ENCODE measurements at places on chromosomes 11 and 22. TPM values are rescaled to one million over a fixed set of nuclear protein-coding genes. Genes with fewer than 3 reads are reported as not detected.

CDCA5 gene
- total RNA-seq: 14.1 TPM

TCN1 gene
- total RNA-seq: 45.8 TPM

SELENOO gene
- 13.3 TPM for total RNA-seq

RASD2 gene
- total RNA-seq: 0.28 TPM

DNA sequence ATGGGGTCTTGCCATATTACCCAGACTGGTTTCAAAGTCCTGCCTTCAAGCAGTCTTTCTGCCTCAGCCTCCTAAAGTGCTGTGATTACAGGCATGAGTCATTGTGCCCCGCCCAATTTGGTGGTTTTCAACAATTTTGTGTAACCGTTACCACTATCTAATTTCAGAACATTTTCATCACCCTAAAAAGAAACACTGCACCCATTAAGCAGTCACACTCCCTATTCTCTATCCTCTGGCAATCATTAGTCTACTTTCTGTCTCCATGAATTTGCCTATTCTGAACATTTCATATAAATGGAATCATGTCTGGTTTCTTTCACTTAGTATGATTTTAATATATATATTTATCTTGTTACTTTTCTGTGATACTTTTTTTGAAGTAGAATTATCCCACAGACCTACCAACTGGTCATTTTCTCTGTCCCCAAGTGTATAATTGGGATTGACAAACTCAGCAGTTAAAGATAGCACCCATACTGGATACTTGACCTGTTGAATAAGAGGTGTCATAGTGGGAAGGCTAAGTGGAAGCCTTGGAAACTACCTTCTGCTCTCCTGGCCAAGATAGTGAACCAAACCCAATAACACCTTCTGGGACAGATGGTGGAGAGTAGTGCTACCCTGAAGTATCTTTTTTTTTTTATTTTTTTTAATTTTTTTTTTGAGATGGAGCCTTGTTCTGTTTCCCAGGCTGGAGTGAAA lies 64.8 kb downstream of the STIM1 start:
- peak; percentile 35 for ATAC-seq

- peak; percentile 3 for ATAC-seq
Measured at GRCh38 chr11:34208266-34209135, 103.1 kb downstream of the NAT10 start.

GRCh38 chr22:38201371-38201710 lies 453 bp upstream of the MAFF start:
- peak; percentile 0 for ATAC-seq

DNA sequence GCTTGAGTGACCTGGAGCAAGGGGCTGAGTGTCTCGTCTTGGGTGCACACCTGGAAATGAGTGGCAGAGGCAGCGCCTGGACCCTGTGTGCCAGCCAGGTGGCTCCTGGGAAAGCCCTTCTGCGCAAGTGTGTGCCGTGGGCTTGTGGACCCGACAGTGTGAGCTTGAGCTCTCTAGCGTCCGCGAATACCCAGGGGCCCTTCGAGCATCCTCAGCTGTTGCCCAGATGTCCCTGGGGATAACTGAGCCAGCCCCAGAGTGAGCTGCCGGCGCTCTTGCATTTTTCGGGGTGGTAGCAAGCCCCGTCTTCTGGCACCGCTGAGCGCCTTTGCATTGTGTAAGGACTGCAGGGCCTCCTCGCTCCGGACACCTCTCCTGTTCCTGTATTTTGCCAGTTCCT lies 399.2 kb downstream of the TBC1D22A start:
- no peak for ATAC-seq

DNA sequence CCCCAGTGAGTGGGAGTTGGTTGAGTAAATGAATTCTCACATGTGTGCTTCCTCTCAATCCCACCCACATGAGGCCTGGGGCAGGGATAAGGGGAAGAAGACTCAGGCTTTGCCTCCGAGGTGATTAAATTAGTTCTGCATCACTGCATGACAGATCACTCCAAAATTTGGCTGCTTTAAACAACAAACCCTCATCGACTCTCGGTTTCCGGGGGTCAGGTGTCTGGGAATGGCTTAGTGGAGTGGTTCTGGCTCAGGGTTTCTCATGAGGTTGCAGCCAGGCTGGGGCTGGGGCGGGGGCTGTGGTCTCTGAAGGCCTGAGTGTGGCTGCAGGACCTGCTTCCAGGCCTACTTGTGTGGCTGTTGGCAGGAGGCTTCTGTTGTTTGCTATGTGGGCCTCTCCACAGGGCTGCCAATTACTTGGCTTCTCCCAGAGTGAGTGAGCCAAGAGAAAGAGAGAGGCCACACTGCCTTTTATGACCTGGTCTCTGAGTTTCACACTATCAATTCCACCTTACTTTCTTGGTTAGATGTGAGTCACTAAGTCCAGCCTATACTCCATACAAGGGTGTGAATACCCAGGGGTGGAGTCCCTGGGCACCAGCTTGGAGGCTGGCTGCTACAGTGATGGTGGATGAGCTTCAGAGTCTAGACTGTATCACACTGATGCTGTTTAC lies 15.9 kb downstream of the MOGAT2 start:
- peak; percentile 64 for ATAC-seq
